ENCODE measurements at places on chromosomes 7 and 10.

DNA sequence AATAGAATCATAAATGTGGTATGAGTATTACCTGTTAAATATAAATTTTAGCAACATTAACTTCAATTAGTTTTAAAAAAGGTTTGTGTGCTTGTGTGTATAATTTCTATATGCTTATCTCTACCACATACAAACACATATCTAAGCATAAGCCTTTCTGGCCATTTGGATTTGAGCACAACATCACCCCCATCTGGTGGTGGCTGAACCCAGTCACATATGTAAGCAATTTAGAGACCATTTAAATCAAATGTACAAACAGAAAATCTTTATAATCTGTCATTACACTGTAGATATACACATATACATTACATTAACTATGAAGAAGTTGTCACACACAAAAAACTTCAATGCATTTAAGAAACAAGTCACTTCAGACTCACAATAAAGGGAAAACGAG lies 31.7 kb downstream of the GPR22 start:
- DNase-seq = peak; percentile 39

- no peak for DNase-seq
Observed at GRCh38 chr10:6123532-6123931, 34.7 kb downstream of the RBM17 start.

- peak; percentile 61 for DNase-seq
Observed at GRCh38 chr7:128841921-128842673, 11.9 kb downstream of the FLNC start.

DNA sequence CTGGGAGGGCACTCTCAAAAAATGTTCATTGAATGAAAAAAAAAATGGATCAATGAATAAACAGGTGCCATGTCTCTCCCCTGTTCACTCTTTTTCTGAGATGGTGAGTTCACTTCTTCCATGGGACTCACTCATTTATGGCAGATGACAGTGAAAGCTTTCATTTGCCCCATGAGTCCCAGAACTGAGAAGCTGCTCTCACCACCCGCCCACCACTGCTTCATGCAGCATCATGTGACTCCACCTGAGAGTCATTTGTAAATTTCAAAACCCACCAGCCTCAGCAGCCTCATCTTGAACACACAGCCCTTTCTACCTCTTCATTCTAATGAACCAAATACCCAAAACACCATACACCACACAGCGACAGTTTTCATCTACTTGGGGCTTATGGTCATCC lies 64.9 kb downstream of the SCRN1 start:
- no peak for DNase-seq

- no peak for DNase-seq
Observed at GRCh38 chr7:157138101-157138423, 664 bp upstream of the UBE3C start.

DNA sequence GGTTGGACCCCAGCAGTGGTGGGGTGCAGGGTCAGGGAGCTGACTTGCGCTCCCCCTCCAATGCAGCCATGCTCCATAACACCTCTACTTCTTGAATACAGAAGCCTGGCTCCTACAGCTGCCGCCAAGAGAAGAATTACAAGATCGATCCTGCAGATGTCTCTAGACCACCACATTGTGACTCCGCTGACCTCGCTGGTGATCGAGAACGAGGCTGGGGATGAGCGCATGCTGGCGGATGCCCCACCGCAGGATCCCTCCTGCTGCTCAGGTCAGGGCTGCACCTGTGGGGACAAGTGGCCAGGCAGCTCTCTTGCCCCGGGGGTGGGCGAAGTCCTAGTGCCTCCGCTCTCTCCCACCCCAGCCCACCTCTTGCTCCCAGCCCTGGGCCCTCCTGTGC lies 31.7 kb downstream of the ITIH2 start:
- DNase-seq = no peak

GRCh38 chr10:70568781-70569495 lies 33.6 kb downstream of the PRF1 start:
- no peak for DNase-seq

DNA sequence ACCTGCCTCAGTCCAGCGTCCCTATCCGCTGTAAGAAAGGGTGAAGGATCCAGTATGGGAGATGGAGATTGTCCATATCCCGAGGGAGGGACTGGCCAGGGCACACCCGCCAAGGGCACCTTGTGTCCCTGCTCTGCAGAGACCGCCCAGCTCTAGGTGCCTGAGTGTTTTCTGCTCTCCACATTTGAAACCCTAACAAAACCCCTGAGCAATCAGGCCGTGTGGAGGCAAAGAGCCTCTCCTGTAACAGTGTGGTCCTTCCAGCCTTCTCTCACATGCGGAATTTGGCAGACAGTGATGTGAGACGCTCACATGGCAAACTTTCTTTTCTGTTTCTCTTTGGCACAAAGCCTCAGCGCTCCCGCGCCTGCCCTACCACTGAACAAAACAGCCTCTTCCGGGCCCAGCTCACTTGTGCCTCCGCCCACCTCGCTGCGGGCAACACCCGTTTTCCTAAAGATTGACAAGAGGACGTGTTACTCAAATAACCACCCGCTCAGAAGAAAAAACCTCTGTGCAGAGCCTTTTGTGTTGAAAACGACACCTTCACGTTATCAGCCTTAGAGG lies 514.8 kb downstream of the DNAJB6 start:
- no peak for DNase-seq

DNA sequence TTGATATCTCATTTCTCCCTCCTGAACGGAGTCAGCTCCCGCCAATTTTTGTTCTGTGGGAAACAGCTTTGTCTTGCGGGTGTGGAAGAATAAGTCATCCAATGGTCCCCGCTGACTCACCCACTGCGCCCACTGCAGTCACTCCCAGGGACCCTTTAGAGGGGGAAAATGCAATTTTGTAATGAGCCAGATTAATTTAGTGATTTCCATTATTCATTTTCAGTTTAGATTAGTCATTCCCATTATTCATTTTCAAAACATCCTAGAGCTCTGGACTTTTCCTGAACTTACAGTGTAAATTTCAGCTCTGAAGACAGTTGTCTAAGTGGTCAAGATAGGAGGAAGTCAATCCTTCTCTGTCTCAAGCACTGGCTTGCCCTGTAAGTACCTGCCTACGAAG lies 154.9 kb upstream of the TMEM72 start:
- DNase-seq = peak; percentile 93

DNA sequence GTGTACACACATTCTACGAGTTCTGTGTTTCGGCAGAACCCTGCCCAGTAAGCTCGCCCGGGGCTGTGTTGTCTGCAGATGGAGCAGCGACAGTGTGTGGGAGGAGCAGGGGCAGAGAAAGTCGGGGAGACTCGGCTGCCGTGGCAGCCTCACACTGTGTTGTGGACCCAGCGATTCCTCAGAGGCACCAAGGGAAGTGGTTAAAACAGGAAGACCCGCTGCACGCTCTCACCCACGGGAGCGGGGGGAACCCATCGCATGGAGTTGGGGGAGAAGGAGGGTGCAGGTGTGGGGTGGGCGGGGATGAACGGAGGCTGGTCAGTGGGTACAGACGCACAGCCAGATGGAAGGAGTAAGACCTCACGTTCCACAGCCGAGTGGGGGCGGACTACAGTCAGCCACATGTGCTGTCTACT lies 250.2 kb downstream of the ELFN1 start:
- DNase-seq = no peak

GRCh38 chr10:30724296-30724695 lies 94.7 kb upstream of the LYZL2 start:
- no peak for DNase-seq

DNA sequence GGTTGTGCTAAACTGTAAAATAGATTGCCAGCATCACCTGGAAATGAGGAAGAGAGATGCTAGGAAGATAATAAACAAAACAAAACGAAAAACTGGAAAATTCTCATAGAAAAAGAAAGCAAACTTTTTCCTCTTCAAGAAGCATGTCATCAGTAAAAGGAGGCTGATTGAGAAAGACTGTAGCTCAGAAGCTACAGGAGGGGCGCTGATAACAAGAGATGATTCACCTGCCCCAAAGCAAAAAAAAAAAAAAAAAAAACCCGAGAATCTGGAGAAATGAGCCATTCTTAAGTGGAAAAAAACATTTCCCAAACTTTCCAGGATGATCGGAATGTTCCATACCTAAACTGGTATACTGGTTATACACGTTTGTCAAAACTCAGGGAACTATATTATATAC lies 130.5 kb upstream of the C1QL3 start:
- no peak for DNase-seq

DNA sequence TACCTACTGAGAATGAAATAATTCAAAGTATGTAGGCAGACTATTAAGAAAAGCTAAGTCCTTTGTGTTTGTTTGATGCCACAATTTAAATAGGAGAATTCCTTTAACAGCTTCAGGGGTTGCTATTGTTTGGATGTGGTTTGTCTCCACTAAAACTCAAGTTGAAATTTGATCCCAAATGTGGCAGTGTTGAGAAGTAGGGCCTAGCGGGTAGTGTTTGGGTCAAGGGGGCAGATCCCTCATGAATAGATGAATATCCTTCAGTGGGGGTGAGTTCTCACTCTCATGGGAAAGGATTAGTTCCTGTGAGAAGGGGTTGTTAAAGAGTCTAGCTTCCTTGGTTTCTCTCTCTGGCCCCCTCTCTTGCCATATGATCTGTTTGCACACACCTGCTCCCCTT lies 97.0 kb downstream of the HGF start:
- no peak for DNase-seq

GRCh38 chr7:128937647-128938543 lies at the start of gene IRF5:
Gene IRF5 (plus strand): TSS chr7:128937927. CDS start chr7:128942082, 4,155 bp downstream.
- DNase-seq = no peak

DNA sequence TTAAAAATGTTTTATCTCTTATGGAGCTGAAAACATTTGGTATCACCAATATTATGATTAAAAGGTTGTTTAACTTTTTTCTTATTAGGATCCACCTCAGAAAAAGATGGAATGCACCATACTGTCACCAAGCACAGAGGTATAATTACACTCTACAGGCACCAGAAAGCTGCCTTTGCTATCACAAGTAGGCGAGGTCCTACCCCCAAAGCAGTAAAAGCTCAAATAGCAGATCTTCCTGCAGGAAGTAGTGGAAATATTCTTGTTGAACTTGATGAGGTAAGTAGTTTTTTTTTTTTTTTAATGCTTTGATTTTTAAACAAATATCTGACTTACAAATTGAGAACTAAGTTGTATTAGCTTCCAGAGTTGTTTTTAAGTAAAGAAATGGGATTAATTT lies 68.5 kb downstream of the BTAF1 start:
- DNase-seq = no peak

GRCh38 chr7:31114593-31115343 lies 62.7 kb downstream of the ADCYAP1R1 start:
- DNase-seq = peak; percentile 43

DNA sequence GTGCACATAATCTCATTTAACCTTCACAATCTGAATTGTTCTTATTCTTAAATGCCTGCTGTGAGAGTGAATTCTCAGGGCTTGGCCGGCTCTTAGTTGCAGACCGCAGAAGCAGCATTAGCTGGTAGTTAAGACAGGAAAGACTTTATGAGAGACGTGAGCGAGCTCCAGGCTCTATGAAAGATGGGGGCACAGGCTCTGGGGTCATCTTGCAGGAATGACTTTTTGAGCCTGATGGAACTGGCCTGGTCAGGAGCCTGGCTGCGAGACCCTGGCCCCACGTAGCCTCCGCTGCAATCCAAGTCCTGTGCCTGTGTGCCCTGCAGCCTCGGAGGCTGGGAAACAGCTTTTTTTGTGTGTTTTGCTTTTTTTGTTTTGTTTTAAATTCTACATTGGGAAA lies 958.8 kb upstream of the ZNF722 start:
- no peak for DNase-seq

- no peak for DNase-seq
Observed at GRCh38 chr7:138608275-138608674, 92.9 kb downstream of the SVOPL start.

DNA sequence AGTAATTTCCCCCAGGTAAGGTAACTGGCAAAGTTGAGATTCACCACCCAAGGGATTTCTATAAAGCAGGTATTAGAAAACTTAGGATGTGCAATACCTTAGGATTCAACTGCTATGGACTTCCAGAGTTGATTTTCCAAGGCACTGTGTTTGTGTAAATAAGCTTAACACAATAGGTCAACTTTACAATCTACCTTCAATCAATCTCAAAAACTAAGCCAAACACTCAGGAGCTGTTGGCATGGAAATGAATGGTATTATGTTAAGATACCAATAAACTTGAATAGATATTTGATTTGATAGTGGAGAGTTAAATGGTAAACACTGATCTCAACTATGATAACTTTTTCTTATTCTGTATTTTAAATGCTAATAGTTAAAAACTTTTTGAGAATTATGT lies 762 bp upstream of the SEMA3E start:
- DNase-seq = no peak

DNA sequence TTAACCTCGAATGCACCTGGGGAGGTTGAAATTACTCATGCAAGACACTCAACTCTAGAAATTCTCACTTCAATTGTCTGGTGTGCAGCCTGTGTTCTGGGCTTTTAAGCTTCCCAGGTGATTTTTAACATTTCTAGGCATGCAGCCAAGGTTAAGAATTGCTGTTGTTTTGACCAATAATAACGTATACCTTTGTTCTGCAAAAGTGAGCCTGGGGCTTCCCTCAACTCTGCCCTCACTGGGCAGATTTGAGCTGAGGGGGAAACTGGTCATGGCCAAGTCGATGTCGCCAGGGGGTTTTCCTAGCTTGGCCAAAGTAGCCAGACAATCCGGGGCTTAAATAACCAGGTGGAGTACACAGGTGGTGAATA lies 568 bp downstream of the PRSS2 start:
- no peak for DNase-seq

- DNase-seq = no peak
Observed at GRCh38 chr10:57367412-57367811, 900.3 kb downstream of the IPMK start.

- DNase-seq = peak; percentile 37
Observed at GRCh38 chr7:158815083-158815799, 14.1 kb downstream of the ESYT2 start.

DNA sequence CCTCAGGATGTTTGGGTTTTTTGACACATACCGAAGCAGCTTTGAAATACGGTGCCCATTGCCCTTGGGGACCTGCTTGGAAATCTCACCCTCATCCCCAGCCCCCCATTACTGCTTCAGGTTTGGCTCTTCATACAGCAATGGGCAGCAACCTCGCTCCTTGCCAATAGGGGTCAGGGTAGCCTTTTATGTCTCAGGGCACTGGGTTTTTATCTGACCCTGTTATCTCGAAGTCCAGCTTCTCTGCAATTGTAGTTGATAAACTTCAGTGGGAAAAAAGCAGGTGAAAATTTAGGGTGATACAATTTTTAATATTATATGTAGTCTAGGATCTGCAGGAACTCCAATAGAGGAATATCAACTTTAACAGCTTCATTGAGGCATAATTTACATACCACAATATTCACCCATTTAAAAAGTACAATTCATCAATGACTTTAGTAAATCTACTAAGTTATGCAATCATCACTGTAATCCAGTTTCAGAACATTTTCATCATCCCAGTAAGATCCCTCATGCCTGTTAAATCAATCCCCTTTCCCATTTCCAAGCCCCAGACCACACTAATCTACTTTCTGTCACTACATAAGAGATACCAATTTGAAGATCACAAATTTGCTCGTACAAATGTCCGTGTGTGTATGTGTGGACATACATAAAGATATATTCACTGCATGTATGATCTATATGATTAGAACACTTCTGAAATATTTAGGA lies 386.2 kb downstream of the KCNMA1 start:
- DNase-seq = peak; percentile 58
